SJSA1 (cell line): ENCODE measurements at places on chromosomes 5 and 9. TPM values are rescaled to one million over a fixed set of nuclear protein-coding genes. Genes with fewer than 3 reads are reported as not detected.

- no peak for DNase-seq
- H3K27me3 ChIP-seq: no peaks in the 10 kb centered on the region
- no peak overlapping the region for H3K4me3 ChIP-seq
- no peaks in the 10 kb centered on the region for H3K4me1 ChIP-seq
Measured at GRCh38 chr5:124277767-124278545, 468.5 kb downstream of the ZNF608 start.

- no peaks in the 10 kb centered on the region for H3K27me3 ChIP-seq
- peak overlapping the region; percentile 58 for H3K27ac ChIP-seq
- peak overlapping the region; percentile 18 for H3K4me3 ChIP-seq
- no peaks in the 10 kb centered on the region for H3K36me3 ChIP-seq
Measured at GRCh38 chr9:20604562-20604961, 17.7 kb downstream of the MLLT3 start.

GRCh38 chr9:133122935-133123611 lies 2.0 kb upstream of the RALGDS start:
- H3K27ac ChIP-seq: no peak overlapping the region
- H3K36me3 ChIP-seq: no peaks in the 10 kb centered on the region
- peaks cover 19% of the 10 kb centered on the region for H3K4me1 ChIP-seq
- DNase-seq: no peak

GRCh38 chr5:133108481-133108921 lies 56.7 kb downstream of the HSPA4 start:
- peaks cover 27% of the 10 kb centered on the region for H3K36me3 ChIP-seq
- no peak for DNase-seq
- no peak overlapping the region for H3K27ac ChIP-seq
- H3K4me3 ChIP-seq: no peak overlapping the region

DNA sequence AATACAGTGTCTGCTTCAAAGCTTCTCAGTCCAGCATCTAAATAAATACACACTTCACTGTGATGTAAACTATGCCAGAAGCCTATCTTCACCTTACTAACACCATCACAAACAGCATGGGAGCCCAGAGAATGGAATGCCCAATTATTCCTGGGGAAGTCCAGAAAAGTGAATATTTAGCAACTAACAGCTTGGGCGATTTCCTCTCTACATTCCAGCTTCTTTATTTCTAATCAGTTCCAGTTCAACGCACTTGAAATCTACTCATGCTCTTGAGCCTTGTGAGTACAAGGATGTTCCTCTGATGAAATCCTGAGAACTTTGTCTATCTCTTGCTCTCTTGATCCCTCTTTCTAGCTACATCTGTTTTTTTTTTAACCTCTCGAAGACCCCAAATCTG lies 100.4 kb upstream of the C9orf72 start:
- H3K36me3 ChIP-seq: no peaks in the 10 kb centered on the region
- H3K4me1 ChIP-seq: no peaks in the 10 kb centered on the region
- no peak overlapping the region for H3K27ac ChIP-seq
- DNase-seq: no peak

- no peaks in the 10 kb centered on the region for H3K27me3 ChIP-seq
- no peak overlapping the region for H3K27ac ChIP-seq
- no peak for DNase-seq
- no peak overlapping the region for H3K4me3 ChIP-seq
- peaks cover 5% of the 10 kb centered on the region for H3K4me1 ChIP-seq
Measured at GRCh38 chr5:73392775-73393174, 55.8 kb downstream of the FOXD1 start.

DNA sequence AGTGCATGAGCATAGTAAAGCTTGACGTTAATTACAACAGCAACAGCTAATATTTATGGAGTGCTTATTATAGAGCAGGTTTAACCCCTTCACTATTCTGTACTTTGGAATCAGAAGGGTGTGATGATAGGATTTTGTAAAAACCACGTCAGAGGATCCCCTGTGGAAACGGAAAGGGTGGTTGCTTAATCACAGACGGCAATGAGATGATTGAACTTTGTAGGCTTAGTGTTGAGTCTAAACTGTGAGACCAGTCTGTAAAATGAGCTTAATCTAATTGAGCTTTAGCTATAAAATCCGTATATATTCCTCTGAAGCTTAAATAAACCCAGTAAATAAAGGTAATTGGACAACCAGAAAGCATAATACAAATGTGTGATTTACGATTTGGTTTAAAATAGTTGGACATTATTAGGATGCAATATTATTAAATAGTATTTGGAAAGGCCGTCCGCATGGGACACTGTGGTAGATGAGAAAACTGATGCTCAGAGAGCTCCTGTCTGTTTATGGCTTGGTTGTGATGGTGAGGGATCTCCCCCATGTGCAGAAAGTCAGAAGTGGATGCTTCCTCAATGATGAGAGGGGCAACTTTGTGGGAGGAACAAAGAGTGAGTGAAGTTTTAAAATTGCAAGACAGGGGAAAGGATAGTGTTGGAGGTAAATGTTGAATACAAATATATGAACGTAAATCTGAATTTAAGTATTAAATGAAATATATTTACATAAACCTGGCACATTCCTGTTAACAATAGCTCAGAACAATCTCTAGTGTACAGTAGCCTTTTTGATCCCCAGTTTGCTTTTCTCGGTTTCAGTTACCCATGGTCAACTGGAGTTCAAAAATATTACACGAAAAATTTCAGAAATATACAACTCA lies 23.4 kb upstream of the SCGB3A2 start:
- H3K27me3 ChIP-seq: peaks cover 8% of the 10 kb centered on the region
- no peaks in the 10 kb centered on the region for H3K36me3 ChIP-seq
- DNase-seq: no peak
- H3K4me1 ChIP-seq: no peaks in the 10 kb centered on the region
- no peak overlapping the region for H3K27ac ChIP-seq

GRCh38 chr5:3157214-3157613 lies 405.7 kb upstream of the IRX2 start:
- DNase-seq: no peak
- H3K4me3 ChIP-seq: no peak overlapping the region
- no peaks in the 10 kb centered on the region for H3K27me3 ChIP-seq
- peaks cover 22% of the 10 kb centered on the region for H3K4me1 ChIP-seq
- no peak overlapping the region for H3K27ac ChIP-seq

DNA sequence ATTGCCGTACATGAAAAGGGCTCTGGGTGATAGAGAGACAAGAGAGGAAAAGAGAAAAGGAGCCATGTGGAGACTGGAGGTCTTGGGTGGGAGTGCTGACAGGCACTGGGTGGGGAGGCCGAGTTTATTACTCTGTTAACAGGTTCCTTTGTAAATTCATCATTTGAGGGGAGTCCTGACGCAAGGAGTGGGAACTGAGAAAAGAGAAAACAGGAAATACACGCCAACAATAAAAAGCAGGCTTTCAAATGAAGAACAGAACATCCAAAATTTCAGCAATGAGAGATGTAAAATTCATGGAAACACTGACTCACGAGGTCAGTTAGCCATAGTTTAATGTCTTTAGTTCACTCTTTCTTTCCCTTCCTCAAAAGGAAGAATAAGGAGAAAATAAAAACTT lies 342.8 kb downstream of the TMEM167A start:
- H3K36me3 ChIP-seq: no peaks in the 10 kb centered on the region
- H3K27me3 ChIP-seq: no peaks in the 10 kb centered on the region
- no peaks in the 10 kb centered on the region; the same call in 1 of the 2 replicates for H3K4me1 ChIP-seq
- no peak overlapping the region for H3K27ac ChIP-seq
- no peak for DNase-seq

DNA sequence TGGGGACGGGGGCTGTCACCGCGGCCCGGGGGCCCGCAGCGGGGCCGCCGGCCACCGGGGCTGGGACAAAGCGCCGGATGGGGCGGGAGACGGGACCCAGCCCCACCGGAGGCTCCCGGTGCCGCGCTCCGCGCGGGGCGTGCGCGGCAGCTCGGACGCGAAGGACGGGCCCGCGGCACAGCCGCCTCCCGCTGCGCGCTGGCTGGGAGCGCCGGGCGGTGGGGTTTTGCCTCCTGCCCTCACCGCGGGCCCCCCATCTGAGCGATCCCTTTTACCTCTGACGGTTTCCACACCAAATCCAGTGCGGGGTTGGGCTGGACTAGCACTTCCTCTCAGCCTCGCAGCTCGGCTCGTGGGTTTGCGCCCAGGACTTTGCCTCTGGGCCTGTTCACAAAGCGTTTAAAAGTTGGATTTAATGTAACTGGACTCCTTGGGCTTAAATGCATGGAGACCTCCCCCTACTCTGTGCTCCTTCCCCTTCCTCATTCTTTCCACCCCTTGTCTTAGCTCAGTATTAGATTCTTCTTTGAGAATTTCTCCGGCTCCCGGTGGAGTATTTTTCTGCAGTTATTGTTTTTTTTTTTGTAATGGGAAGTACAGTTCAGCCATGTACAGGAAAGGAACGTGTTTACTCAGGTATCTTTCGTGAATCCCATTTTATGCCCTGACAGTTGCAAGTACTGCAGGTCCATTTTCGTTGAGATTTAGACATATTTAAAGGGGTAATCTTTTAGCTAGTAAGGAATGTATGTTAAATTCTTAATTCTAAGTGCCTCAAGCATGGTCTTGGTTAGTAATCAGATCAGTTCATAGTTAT lies 691 bp downstream of the FCHO2 start:
- H3K4me1 ChIP-seq: peaks cover 23% of the 10 kb centered on the region
- H3K36me3 ChIP-seq: peaks cover 6% of the 10 kb centered on the region
- H3K27me3 ChIP-seq: no peaks in the 10 kb centered on the region

DNA sequence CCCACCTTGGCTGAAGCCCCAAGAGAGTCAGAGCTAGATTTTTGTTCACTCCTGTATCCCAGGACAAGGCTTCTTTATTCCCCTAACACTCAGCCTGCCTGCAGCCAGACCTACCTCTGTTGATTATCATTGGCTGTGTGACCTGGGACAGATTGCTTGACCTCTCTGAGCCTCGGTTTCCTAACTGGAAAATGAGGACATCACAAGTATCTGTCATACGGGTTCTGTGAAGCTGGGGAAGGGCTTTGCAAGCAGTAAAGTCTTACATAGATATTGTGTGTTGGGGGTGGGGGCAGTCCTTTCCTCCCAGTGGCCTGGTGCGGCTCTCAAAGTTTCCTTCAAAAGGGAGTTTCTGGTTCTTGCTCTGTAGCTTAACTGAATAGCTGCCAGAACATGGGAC lies 2.5 kb upstream of the NEK6 start:
- peaks cover 7% of the 10 kb centered on the region for H3K36me3 ChIP-seq
- no peak overlapping the region for H3K4me3 ChIP-seq
- no peak overlapping the region for H3K27ac ChIP-seq
- DNase-seq: no peak
- H3K27me3 ChIP-seq: no peaks in the 10 kb centered on the region

- no peak for DNase-seq
- peak overlapping the region; percentile 68 for H3K4me3 ChIP-seq
- peak overlapping the region; percentile 84 for H3K27ac ChIP-seq
- H3K36me3 ChIP-seq: no peaks in the 10 kb centered on the region; the same call in 1 of the 2 replicates
Measured at GRCh38 chr5:60700416-60700757, 421 bp upstream of the DEPDC1B start.

GRCh38 chr9:84154320-84154719 lies 173.7 kb downstream of the RMI1 start:
- no peak for DNase-seq
- no peak overlapping the region for H3K4me3 ChIP-seq
- H3K4me1 ChIP-seq: no peaks in the 10 kb centered on the region
- no peaks in the 10 kb centered on the region; the same call in 1 of the 2 replicates for H3K27me3 ChIP-seq

DNA sequence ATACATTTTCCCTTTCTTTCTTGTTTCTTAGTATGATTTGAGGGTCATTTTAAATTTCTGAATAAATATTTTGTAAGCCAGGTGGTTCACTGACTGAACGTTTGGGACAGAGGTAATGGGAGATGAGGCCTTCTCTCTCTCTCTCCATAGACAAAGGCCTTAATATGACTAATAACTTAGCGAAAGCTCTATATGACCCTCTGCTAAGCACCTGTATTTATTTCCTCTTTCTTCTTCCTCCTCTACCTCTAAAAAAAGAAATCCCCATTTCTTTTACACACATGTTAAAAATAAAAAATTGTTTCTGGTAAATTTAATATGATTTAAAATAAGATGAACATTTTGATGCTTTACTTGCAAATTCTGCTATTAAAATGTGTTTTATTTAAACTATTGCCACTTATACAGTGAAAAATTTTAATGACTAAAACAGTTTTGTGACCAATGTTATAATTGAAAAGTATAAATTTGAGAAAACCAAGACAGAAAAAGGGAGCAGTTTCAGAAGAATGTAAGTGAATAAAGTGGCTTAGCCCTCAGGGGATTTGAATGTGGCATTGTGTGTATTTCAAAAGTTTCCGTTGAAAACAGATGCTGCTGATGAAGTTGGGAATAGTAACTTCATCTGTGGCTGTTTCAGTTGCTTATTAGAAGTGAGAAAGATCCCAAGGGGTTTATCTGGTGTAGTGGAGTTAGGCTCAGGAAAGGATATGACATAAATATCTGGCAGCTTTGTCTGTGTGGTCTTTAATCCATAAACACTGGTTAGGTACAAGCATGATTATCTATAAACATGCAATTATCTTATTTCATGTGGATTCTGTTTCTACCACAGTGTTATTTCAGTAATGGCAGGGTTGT lies 128.6 kb upstream of the GRHPR start:
- no peak overlapping the region for H3K27ac ChIP-seq
- no peaks in the 10 kb centered on the region for H3K27me3 ChIP-seq
- DNase-seq: no peak
- peaks cover 31% of the 10 kb centered on the region for H3K4me1 ChIP-seq
- H3K4me3 ChIP-seq: no peak overlapping the region

DNA sequence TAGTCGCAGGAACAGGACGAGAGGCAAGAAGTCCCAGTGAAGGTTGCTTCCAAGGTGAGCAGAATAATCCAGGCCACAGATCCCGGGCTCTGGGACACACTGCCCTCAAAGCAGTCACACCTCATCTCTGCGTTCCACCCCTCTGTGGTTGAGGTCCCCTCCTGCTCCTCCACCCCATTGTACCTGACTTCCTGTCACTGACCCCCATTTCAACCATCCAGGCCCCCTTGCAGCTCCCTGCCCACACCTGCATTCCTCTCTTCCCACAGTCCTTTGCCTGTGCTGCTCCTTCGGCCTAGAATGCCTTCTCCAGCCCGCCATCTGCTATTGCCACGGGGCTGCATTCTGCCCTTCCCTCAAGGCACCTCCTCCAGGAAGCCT lies 73.5 kb downstream of the PAX5 start:
- no peak overlapping the region for H3K4me3 ChIP-seq
- peaks cover 22% of the 10 kb centered on the region for H3K27me3 ChIP-seq
- no peaks in the 10 kb centered on the region for H3K36me3 ChIP-seq
- DNase-seq: no peak

- no peak overlapping the region for H3K27ac ChIP-seq
- DNase-seq: no peak
- no peaks in the 10 kb centered on the region for H3K27me3 ChIP-seq
Measured at GRCh38 chr9:81374459-81375186, 314.7 kb downstream of the TLE1 start.

GRCh38 chr5:86665984-86666760 lies 48.4 kb downstream of the COX7C start:
- H3K36me3 ChIP-seq: no peaks in the 10 kb centered on the region
- no peaks in the 10 kb centered on the region for H3K27me3 ChIP-seq
- no peaks in the 10 kb centered on the region for H3K4me1 ChIP-seq
- no peak overlapping the region for H3K4me3 ChIP-seq

GRCh38 chr5:150764530-150764929 lies 5.7 kb upstream of the DCTN4 start:
- DNase-seq: no peak
- H3K27me3 ChIP-seq: no peaks in the 10 kb centered on the region; the same call in 1 of the 2 replicates
- no peak overlapping the region for H3K27ac ChIP-seq
- H3K4me3 ChIP-seq: no peak overlapping the region
- no peaks in the 10 kb centered on the region for H3K4me1 ChIP-seq

GRCh38 chr5:34530637-34531036 lies 125.5 kb upstream of the RAI14 start:
- H3K27me3 ChIP-seq: no peaks in the 10 kb centered on the region
- peaks cover 19% of the 10 kb centered on the region for H3K4me1 ChIP-seq
- H3K36me3 ChIP-seq: no peaks in the 10 kb centered on the region
- no peak overlapping the region for H3K4me3 ChIP-seq
- H3K27ac ChIP-seq: no peak overlapping the region

The IL3 gene
- total RNA-seq: not detected in 2 replicates

The MELK gene
- 24.7 and 43.9 TPM in 2 replicates for total RNA-seq

The CERCAM gene
- 24.7 and 29.9 TPM in 2 replicates for total RNA-seq

The PELO gene
- 12.8 and 20.9 TPM in 2 replicates for total RNA-seq
